Activated CD4-positive, alpha-beta T cell treated with anti-CD3 and anti-CD28 coated beads for 48 hours (primary cell): ENCODE measurements at places on chromosomes 3 and 15.

DNA sequence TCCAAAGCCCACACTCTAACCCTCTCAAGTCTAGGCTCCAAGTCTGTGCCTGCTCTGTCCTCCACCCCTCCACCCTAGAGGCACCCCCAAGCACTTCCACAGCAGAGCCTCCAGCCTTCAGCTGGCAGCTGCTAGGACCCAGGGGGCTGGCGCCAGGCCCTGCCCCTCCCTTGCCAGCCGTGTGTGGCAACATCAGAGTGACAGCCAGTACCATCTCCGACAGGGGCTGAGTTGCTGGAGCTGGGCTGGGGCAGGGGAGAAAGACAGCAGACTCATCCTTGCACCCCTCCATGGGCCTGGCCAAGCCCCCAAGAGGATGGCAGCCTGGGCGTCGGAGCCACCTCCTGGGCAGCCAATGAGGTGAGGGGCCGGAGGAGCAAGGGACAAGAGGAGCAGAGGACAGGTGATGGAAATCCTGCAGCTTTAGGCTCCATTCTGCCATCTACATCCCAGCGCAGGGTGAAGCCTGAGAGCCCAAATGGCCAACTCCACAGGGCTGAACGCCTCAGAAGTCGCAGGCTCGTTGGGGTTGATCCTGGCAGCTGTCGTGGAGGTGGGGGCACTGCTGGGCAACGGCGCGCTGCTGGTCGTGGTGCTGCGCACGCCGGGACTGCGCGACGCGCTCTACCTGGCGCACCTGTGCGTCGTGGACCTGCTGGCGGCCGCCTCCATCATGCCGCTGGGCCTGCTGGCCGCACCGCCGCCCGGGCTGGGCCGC lies at the start of gene GPR62:
TSS of gene GPR62 (plus strand) at position 207 of the 718 bp plus-strand sequence. CDS start at position 479, 272 bp downstream.
- DNase-seq = no peak

DNA sequence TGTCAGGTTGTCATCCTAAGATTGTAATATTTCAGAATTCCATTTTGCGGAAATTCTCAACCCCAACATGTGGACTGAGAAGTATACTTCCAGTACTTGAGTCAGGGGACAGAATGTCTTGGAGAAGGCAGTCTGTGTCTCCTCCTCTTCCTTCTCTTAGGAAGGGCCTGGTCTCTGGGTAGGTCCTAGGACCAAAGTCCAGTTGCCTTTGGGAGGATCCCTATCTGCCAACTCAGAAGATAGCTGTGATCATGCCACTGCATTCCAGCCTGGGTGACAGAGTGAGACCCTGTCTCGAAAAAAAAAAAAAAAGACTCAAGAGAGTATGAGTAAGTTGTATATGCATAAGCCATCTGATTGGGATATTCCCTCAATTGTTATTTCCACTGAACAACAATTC lies 23.9 kb upstream of the FAM3D start:
- no peak for DNase-seq

DNA sequence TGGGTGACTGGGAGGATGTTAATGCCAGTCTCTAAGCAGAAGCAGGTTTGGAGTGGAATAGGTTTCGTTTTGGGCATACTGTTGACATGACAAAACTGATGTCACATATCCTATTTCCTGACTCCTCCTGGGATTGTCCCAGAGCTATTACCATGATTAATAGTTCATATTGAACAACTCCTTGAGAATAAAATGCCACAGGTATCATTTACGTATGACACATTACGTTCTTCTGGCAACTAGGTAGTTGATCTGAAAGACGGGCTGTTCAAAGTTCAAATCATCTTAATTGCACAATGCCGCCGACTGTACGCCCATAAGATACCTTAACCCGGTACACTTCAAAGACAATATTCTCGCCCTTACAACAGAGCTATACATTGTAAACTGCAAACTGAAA lies 1.4 kb upstream of the RAB5A start:
- no peak for DNase-seq

DNA sequence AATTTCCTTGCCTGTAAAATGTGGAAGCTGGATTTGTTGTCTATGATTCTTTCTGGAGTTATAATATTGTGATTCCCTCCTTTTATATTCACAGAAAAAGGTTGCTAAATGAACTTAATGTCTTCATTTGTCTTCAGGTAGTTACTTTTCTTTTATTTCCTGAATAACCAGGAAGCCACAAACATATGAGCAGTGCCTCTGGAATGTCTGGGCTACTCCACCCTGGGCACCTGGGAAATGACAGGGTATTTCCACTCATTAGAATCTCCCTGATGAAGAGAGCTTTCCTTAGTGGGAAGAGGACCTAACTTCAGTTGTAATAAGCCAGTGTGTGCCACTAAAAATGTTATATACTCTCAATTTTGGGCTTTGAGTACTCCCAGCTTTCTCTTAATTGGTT lies 3.8 kb upstream of the SLMAP start:
- no peak for DNase-seq

GRCh38 chr15:92963794-92964193 lies 63.7 kb downstream of the CHD2 start:
- DNase-seq = no peak

- no peak for DNase-seq
Measured at GRCh38 chr15:71678191-71678590, 132.2 kb upstream of the NR2E3 start.

- no peak for DNase-seq
Measured at GRCh38 chr3:60514866-60515265, 736.4 kb downstream of the FHIT start.

- peak; percentile 86 for DNase-seq
Measured at GRCh38 chr15:39426552-39427532, 154.0 kb upstream of the THBS1 start.

- DNase-seq = no peak
Measured at GRCh38 chr15:70376929-70377691, 279.4 kb upstream of the TLE3 start.

GRCh38 chr15:96296264-96296663 lies 34.2 kb upstream of the NR2F2 start:
- no peak for DNase-seq

DNA sequence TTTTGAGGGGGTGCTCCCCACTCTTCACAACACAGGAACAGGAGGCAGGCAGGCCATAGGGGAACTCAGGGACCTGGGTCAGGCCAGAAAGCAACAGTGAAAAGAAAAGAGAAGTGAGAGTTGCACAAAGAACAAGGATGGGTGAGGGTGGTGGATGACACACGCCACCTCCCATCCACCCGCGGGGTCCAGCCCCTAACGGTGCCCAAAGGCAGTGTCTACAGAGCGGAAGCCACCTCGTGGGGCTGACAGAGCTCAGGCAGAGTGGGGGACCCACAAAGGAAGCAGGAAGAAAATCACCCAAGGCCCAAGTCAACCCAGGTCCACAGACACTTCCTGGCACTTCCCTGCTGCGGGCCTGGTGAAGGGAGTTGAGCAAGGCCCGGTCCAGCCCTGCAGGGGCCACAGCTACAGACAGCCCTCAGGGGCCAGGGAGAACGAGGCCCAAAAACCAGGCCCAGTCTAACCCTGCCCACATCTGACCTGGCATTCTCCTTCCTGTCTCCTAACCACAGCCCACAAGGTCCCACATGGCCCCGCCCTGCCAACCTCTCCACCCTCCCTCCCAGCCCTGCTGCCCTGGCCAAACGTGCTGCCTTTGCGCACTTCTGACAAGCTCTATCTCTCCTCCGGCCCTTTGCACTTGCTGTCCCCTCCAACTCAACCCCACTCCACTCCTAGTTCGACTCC lies 5.9 kb downstream of the NUP210 start:
- DNase-seq = peak; percentile 75

DNA sequence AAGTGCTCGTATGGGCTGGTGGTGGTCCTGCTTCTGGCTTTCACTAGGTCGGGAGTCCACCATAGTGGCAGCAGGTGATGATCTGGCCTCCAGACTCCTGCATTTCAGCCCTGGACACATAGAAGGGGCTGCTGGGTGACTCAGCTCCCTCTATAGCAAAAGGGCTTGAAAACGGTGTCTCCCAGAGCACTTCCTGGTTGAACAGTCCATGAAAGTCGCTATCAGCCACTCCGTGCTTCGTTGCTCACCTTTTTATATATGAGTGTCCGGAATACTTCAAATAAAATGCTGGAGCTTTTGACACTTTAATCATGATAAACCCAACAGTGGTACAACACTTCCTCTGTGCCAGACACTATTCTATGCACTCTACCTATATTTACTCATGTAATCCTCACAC lies 213.2 kb downstream of the PDZRN3 start:
- no peak for DNase-seq

GRCh38 chr3:138468886-138469285 lies 34.5 kb downstream of the ESYT3 start:
- DNase-seq = no peak

DNA sequence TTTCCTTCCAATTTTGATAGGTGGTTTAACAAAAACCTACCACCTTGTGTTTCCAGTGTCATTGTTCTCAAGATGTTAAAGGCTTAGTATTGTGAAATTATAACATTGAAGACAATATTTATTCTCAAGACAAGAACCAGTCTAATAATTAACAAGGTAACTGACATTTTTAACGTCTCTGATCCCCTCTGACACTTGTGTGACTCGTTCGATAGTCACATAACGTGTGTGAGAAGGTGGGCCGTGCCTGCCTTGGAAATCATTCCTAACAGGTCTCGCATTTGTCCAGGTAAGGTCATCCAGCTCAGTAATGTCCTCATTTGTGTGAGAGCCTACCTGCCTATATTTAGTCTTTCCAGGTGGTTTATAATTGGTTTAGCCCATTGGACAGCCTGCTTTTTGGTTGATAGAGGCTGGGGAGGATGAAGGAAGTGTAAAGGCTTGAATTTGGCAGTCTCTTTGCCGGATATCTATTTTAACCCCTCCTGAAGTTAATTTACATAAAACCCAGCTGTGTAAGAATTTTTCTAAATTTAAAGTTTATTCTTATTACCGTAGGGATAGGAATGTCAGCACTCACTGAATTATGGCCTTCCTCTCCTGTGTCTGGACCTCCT lies 94.4 kb downstream of the AKAP13 start:
- no peak for DNase-seq

- DNase-seq = no peak
Measured at GRCh38 chr3:65107174-65107573, 419.4 kb upstream of the ADAMTS9 start.

DNA sequence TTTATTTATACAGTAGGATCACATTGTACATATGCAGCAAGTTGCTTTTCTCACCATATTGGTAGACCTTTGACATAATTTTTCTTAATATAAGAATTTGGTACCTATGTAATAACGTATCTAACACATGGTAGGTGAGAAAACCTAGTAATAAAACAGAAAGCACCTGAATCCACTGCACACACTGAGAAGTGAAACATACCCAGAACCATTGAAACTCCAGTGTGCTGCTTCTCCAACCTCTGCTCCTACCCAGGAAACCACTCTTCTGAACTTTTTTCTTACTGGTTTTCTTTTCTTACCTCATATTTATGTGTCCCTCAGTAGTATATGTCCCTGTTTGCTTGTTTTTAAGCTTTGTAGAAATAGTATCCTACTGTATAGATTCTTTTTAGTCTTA lies 293.0 kb downstream of the UBE2E2 start:
- DNase-seq = no peak

- no peak for DNase-seq
Measured at GRCh38 chr3:37787153-37787867, 74.4 kb upstream of the CTDSPL start.

- no peak for DNase-seq
Measured at GRCh38 chr15:96893159-96893906, 562.8 kb downstream of the NR2F2 start.

DNA sequence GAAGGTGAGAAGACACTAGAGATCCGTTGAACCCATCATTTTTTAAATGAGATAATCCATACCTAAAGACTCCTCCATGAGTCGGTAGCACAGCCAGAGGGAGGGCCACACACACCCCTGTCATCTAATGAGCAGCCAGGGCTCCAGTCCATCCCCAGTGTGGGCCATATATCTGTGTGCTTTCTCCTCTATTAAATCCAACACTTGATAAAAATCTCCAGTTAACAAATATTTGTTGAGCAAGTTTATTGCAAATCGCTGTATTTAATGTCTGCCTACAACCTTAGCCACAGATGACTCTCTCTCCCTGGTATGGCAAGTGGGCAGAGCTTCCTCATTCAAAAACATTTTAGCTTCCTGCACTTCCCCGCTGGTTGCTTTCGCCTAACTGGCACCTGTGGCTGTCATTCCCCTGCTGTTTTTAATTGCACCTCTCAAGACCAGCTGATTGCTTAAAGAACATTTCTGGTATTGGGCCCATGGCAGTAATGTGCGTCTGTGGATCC lies 82.8 kb downstream of the SMAD3 start:
- no peak for DNase-seq

DNA sequence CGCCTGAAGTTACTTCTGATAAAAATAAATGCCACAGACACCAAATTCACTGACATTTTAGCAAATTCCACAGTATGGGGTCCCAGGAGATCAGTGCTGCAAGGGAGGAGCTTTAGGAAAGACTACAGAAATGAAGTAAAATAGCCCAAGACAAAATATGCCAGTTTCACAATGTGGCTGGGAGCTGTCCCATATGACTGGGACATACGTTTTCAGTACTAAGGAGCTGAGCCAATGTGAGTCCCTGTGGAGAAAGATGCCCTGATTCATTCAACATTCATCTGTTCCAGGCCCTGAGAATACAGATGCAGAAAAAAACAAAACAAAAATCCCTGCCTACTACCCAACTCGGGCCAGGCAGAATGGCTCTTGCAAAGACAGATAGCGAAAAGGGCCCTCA lies 63.4 kb upstream of the FAM174B start:
- DNase-seq = no peak

- DNase-seq = no peak
Measured at GRCh38 chr3:171557173-171557572, 97.0 kb upstream of the TNIK start.

- no peak for DNase-seq
Measured at GRCh38 chr3:49620728-49621127, 53.4 kb upstream of the APEH start.

DNA sequence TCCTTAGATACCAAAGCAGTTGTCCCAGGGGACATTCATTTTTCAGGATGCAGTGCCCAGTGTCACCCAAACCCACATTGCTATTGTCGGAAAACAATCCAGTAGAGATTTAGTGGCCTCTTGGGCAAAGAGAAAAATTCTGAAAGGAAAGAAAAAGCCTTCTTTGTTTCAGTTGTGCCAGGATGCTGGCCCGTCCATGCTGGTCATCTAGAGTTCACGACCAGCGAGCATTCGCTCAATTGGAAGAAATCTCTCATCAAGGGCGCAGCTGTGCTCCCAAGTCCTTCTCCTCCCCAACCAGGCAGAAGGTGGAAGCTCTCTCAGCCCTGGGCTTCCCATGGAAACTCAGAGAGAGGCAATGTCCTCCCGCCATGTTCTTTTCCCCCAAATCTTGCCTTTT lies 123.7 kb downstream of the MTHFS start:
- no peak for DNase-seq

GRCh38 chr3:173993299-173993698 lies 595.8 kb downstream of the NLGN1 start:
- DNase-seq = no peak

- DNase-seq = no peak
Measured at GRCh38 chr15:68363353-68363752, 68.6 kb downstream of the ITGA11 start.

GRCh38 chr15:41957021-41957897 lies 15.1 kb downstream of the EHD4 start:
- DNase-seq = no peak

GRCh38 chr3:31353166-31353565 lies 179.6 kb upstream of the STT3B start:
- no peak for DNase-seq
